Thyroid gland (tissue), 4 donors: ENCODE measurements at places on chromosomes 16 and 17. TPM values are rescaled to one million over a fixed set of nuclear protein-coding genes. Genes with fewer than 3 reads are reported as not detected.

GRCh38 chr16:52787709-52788108 is 240.8 kb upstream of the TOX3 start:
- H3K27me3 ChIP-seq: no peaks in the 10 kb centered on the region
- H3K4me1 ChIP-seq: no peaks in the 10 kb centered on the region
- H3K27ac ChIP-seq: no peak overlapping the region
- no peak for DNase-seq

- H3K36me3 ChIP-seq: no peaks in the 10 kb centered on the region
- no peaks in the 10 kb centered on the region for H3K27me3 ChIP-seq
- no peaks in the 10 kb centered on the region for H3K4me1 ChIP-seq
- no peak for DNase-seq
Observed at GRCh38 chr16:85384833-85385462, 228.2 kb upstream of the GSE1 start.

CCDC43 gene
- total RNA-seq: 18.4 TPM

TBC1D3H gene
- not detected for total RNA-seq

KRT25 gene
- not detected for total RNA-seq

DNA sequence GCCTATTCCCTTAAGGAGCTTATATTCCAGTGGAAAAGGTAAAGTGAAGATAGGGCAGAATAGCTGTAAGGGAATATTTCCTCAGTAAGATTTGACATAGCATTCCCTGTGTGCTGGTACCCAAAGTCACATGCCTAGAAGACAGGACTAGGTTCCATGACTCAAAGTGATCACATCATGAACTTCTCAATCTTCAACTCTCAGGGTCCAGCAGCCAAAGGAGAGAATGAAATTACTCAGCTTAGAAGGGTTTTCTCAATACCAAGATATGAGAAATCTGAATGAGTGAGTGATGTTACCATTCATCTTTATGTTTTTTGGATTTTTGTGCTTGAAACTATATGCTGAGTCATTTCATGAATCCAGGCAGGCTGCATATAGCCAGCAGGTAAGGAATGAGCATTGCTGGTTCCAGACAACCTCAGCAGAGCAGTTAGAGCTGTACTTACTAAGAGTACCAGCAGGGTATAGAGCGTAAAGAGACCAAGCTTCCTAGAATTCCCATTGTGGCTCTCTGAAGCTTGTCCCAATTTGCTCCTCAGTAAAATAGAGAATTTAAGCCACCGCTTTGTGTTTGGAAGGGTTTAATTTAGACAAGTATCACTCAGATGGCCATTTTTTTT is 91.1 kb downstream of the ANKFN1 start:
- DNase-seq: no peak
- no peak overlapping the region for H3K27ac ChIP-seq
- no peaks in the 10 kb centered on the region for H3K4me1 ChIP-seq
- no peak overlapping the region for H3K4me3 ChIP-seq

GRCh38 chr16:89101303-89102040 is 7.8 kb downstream of the ACSF3 start:
- peaks cover 15% of the 10 kb centered on the region for H3K4me1 ChIP-seq
- no peak for DNase-seq
- H3K27ac ChIP-seq: no peak overlapping the region
- H3K36me3 ChIP-seq: peaks cover 42% of the 10 kb centered on the region
- no peaks in the 10 kb centered on the region for H3K27me3 ChIP-seq
- no peak overlapping the region for H3K4me3 ChIP-seq

- H3K4me1 ChIP-seq: peaks cover 9% of the 10 kb centered on the region
- H3K27me3 ChIP-seq: no peaks in the 10 kb centered on the region
Observed at GRCh38 chr17:65013613-65014391, 42.7 kb downstream of the GNA13 start.

NOD2 gene
- 0.40 TPM for total RNA-seq

- DNase-seq: no peak
- no peaks in the 10 kb centered on the region for H3K4me1 ChIP-seq
- H3K4me3 ChIP-seq: no peak overlapping the region
- H3K36me3 ChIP-seq: no peaks in the 10 kb centered on the region
- no peak overlapping the region for H3K27ac ChIP-seq
Observed at GRCh38 chr16:81720973-81721906, 57.9 kb upstream of the PLCG2 start.

GNG13 gene
- total RNA-seq: not detected

DNA sequence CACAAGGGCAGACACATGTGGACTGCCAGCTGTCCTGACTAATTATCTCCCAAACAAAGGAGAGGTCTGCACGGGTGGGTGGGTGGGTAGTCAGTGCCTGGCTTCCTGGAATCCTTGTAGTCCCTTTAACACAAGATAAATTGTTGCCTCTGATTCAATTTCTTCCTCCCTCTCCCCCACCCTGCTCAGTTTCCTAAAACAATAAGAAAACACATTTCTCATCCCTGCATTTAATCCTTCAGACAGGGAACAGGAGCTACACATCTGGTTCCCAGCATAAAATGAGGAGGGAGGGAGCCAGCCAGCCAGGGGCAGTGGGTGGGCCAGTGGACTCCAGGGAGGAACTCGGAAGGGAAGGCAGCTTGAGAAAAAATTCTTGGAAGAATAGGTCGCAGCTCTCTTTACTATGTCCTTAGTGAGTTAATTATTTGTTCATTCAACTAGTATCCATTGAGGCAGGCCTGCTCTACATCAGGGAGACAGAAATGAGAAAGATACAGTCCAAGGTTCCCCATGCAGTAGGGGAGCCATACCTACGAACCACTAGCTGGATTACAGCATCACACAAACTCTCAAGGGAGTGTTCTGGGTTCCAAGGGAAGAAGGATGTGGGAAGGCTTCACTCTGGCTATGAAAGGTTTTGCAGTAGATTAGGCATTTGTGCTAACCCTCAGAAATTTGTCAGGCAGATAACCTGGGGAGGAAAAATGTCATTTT is 58.3 kb downstream of the CCT6B start:
- no peak overlapping the region for H3K4me3 ChIP-seq
- no peaks in the 10 kb centered on the region for H3K4me1 ChIP-seq
- DNase-seq: no peak
- no peaks in the 10 kb centered on the region for H3K36me3 ChIP-seq
- no peaks in the 10 kb centered on the region for H3K27me3 ChIP-seq

VKORC1 gene
- 145 TPM for total RNA-seq
